ENCODE measurements at places on chromosomes 7 and 10.

DNA sequence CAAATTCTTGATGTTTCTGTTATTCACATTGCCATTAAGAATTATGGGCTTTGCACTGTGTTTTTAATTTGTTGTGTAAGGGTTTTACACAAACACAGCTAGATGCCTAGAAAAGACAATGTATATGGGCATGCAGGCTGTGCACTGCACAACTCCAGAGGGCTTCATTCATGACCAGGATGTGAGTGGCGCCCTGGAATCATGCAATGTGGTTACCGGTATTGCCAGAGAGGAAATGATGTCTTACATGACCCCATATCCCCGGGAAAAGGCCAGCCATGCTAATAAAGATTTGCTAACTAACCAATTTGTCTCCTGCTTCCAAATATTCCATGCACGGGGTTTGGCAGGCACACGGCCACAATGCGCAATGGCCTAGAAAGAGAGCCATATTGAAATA, 16.9 kb downstream of the KCNMA1 start:
- DNase-seq, result no peak

DNA sequence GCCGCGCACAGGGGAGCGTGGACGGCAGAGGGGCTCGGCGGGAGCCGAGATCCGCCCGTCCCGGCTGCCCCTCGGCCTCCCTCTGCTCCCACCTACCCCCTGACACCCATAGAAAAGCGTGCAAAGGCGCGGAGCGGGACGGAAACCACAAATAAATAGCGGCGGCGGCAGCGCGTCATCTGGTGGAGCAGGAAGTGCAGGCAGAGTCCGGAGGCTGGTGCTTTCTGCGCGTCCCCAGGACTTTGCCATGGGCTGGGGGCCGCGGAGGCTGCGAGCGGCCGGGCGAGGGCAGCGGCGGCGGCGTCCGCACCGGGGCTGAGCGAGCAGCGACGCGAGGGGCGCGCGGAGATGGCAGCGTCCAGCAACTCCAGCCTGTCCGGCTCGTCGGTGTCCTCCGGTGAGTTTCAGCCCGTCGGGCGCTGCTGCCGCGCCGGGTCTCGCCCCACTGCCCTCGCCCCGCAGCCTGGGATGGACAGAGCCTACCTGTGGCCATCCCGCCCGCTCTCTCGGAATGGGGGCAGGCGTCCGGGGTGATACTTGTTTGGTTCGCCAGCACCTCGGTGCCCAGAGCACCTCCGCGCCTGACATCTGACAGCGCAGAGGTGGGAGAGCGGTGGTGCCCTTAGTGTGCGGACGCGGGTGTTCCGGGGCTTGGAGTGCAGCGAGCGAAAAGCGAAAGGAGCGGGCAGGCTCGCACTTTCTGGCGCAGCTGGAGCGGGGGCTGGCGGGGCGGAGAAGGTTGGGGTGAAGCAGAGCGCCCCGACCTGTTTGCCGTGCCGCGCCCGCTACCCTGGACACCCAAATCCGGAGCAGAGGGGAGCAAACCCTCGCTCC, at the start of gene CHN2:
TSS of gene CHN2 (plus strand) at position 182 of the 834 bp plus-strand sequence.
- peak; percentile 48 for DNase-seq

DNA sequence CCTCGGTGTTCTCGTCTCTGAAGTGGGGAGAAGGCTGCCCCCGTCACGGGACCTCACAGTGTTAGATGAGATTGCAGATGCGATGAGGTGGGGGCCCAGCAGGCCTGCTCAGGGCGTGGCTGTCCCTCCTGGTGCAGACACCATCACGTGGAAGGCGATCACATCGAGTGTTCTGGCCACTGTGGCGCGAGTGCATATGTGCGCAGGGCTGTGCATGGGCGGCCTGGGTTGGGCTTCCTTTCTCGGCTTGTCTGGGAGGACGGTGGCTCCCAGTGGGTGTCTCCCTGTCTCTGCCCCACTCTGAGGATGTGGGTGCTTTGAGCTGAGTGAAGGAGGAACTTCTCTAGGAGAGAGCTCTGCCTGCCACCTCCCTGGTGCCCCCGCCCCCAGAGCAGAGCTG, 83.1 kb downstream of the LHPP start:
- peak; percentile 16 for DNase-seq

DNA sequence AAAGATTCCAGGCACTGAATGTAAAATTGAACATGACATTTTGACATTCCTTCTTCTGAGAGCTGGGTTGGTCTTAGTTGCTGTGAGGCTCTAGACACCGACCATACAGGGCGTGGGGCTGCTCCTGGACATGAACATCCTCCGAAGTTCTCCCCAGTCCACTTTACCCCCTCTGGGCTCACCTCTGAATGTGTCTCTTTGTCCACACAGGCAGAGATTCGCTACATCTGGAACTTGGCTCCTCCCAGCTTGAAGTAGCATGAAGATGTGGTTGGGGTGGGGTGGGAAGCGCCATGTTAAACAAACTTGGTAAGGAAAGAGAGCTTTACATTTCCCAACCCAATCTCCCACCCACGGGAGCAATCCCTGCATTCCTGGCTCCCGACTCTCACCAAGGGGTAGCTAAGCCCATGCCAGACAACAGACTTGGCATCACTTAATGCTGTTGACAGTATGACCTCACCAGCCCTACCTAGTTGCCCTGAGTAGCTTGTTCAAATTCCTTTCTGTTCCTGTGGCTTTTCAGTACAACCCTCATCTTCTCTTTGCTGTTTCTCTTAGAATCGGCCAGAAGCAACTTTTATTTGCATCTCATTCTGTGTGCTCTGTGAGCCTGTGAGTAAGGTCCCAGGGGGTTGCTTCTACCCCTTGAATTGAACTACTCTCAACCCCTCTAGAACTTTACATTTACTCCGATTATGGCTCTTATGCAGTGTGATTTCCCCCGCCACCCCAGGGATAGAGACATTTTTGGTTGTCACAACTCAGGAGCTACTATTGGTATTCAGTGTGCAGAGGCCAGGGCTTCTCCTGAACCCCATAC, 211.4 kb downstream of the SEC23IP start:
- no peak for DNase-seq

GRCh38 chr10:95605163-95605562, 44.0 kb upstream of the SORBS1 start:
- DNase-seq, result no peak

- DNase-seq, result no peak
Measured at GRCh38 chr10:18261768-18262231, 121.6 kb downstream of the CACNB2 start.

DNA sequence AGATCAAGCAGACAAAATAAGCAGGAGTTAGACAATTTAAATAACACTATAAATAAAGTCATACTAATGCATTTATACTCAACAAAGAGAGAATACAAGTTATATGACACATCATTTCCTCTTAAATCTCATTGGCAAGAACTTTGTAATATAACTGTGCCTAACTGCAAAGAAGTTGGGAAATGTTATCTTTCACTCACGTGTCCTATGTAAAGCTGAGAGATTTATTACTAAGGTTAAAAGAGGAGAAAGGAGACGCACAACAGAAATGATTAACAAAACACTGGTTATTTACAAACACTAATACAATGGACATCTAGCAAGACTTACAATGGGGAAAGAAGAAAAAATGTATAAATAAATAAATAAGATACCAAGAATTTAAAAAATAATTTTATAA, 12.7 kb upstream of the TMEM273 start:
- DNase-seq, result no peak

GRCh38 chr7:112556633-112557032, 75.8 kb downstream of the LSMEM1 start:
- DNase-seq, result no peak

- no peak for DNase-seq
Measured at GRCh38 chr7:69770613-69771012, 172.3 kb downstream of the AUTS2 start.

GRCh38 chr7:116451957-116452729, 47.4 kb upstream of the CAV2 start:
- DNase-seq, result no peak

DNA sequence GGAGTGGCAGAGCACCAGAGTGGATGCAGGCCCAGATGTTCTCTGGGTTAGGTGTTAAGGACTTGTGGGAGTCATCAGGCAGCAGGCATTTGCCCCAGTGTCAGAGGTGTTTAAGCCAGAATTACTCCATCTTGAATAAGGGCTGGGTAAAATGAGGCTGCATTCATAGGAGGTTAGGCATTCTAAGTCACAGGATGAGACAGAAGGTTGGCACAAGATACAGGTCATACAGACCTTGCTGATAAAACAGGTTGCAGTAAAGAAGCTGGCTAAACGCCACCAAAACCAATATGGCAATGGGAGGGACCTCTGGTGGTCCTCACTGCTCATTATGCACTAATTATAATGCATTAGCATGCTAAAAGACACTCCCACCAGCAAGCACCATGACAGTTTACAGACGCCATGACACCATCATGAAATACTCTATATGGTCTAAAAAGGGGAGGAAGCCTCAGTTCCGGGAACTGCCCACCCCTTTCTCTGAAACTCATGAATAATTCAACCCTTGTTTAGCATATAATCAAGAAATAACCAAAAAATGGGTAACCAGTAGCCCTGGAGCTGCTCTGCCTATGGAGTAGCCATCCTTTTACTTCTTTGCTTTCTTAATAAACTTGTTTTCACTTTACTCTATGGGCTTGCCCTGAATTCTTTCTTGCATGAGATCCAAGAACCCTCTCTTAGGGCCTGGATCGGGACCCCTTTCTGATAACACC, 882 bp upstream of the LRRC61 start:
- peak; percentile 23 for DNase-seq

GRCh38 chr7:86933295-86933845, 126.1 kb downstream of the ELAPOR2 start:
- no peak for DNase-seq

GRCh38 chr10:127600479-127600878, 51.4 kb downstream of the NPS start:
- DNase-seq, result no peak

GRCh38 chr10:8637640-8638039, 583.2 kb downstream of the GATA3 start:
- no peak for DNase-seq

GRCh38 chr7:128405471-128406313, 4.1 kb downstream of the IMPDH1 start:
- DNase-seq, result peak; percentile 80

DNA sequence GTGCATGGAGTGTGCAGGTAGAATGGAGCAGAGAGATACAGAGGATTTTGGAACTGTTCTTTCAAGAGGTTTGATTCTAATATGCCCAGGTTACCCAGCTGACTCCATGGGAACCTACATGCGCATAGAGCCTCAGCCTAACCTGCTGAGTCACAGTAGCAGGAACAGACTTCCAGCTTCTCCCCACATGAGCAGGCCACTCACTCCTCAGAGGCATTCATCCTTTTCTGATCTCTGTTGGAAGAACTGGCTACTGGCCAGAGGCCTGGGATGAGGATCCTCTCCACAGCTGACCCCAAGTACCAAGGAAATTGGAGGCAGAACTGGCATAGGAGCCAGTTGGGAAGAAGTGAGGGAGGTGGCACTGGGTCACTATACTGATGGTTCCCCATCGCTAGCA, 17.9 kb upstream of the CCSER2 start:
- DNase-seq, result no peak

- DNase-seq, result no peak
Measured at GRCh38 chr7:55274156-55274555, 91.0 kb upstream of the LANCL2 start.

DNA sequence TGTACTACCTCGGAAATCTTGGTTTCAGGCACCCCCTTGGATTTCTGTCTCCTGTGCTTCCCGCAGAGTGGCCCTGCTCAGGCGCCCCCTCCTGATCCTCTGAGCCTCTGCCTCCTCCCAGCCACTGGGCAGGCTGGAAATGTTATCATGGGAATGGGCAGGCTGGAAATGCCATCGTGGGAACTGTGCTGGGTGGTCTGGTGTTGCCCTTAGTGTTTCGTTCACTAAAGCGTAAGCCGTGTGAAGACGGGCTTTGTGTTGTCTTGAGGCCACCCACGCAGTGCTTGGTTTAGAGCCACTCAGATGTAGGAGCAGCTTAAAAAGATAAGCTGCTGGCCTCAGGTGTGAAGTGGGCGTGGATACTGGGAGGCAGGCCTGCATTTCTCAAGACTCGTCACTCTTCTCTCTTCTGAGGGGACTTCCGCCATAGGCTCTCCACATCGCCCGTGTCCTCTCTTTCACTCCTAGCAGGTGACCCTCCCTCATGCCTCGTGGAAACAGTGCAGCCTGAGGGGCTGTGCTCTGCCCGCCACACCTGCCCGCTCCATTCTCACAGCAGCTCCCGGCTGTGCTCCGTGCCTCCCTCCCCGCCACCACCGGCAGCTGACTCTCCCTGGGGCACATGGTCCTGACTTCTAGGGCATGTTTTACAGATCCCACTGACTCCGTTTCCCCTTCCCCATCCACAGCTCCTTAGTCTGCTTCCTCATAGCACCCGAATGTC, 28.5 kb downstream of the PPP2R2D start:
- no peak for DNase-seq

- DNase-seq, result peak; percentile 7
Measured at GRCh38 chr7:12111422-12112405, 99.4 kb upstream of the TMEM106B start.

GRCh38 chr10:116879817-116880216, 30.5 kb downstream of the ENO4 start:
- DNase-seq, result no peak
